ENCODE measurements at places on chromosomes 11 and 22.

GRCh38 chr22:43528601-43529360 lies 117.0 kb downstream of the MPPED1 start:
- DNase-seq: no peak

GRCh38 chr11:10414659-10415058 lies 40.4 kb upstream of the AMPD3 start:
- DNase-seq: peak; percentile 92

GRCh38 chr22:38839686-38840085 lies 4.1 kb downstream of the NPTXR start:
- DNase-seq: no peak

DNA sequence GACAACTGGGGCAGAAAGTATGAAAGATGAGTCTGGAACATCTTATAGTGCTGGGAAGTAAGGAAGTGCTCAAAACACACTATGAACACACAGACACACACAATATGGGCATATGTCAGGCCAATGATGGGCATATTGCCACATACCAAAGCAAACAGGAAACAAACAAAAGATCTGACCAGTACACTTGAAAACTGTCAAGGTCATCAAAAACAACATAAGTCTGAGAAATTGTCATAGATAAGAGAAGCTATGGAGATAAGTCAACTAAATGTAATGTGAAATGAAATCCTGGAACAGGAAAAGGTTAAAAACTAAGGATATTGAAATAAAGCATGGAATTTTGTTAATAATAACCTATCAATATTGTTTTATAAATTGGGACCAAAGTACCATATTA lies 46.4 kb downstream of the GUCY1A2 start:
- no peak for DNase-seq

GRCh38 chr22:49929994-49930575 lies 11.7 kb downstream of the CRELD2 start:
- no peak for DNase-seq

DNA sequence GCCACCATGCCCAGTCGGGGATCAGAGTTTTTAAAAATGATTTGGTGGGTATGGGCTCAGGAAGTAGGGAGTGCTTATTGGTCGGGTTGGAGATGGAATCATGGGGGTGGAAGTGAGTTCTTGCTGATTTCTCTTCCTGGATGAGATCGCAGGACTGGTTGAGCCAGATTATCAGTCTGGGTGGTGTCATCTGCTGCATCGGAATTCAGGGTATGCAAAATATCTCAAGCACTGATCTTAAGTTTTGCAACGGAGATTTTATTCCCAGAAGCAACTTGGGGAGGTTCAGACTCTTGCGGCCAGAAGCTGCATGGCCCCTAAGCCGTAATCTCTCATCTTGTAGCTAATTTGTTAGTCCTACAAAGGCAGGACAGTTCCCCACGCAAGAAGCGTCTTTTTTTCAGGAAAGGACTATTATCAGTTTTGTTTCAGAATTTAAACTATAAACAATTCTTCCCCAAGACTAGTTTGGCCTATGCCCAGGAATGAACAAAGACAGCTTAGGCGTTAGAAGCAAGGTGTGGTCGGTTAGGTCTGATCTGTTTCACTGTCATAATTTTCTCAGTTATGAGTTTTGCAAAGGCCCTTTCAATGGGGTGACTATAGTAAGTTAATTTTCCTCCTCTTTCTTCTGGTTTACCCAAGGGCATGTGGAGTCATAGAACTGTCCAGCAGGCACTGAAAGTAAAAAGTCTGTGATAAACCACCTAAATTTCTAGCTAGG lies 1.4 kb upstream of the PIWIL3 start:
- no peak for DNase-seq

DNA sequence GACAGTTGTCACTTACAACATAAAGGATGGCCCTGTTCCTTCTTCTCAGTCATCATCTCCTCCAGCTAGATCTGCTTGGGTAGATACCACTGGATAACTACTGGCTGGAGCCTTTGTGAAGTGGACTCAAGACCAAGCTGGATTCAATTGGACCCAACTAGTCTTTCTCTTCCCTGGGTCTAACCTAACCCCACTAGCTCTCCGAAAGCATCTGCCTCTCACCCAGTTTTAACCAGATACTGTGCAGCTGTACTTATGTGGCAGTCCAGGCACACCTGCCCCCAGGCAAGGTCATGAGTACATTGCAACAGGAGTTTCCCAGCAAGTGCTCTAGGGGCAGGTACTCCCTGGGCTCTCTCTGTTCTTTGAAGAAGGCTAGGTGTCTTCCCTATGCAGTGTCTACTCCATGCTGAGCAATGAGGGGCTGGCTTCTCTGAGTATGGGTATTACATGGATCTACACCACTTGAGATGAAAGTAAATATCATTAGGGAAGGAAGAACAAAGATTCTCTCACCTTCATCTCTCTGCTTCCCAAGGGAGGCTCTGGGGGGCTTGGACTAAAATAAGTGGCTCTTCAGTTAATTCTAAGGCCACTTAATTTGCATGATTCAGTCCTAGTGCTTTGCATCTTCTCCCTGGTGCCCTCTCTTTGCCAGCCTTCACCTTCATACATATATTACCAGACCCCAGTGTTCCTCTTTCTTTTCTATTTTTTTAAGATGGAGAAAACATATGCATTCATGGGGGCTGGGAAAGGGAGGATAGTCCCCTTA lies 236.1 kb downstream of the NXPE2 start:
- DNase-seq: no peak

- peak; percentile 50 for DNase-seq
These were observed 17.2 kb downstream of the SYNGR1 start for GRCh38 chr22:39367035-39367434.

Data from hematopoietic multipotent progenitor cell treated with erythropoietin and hydrocortisone succinate and interleukin-3 and kit ligand, for 4 days (in vitro differentiated cells).